HEK293T (cell line): ENCODE measurements at places on chromosomes 11 and 22.

DNA sequence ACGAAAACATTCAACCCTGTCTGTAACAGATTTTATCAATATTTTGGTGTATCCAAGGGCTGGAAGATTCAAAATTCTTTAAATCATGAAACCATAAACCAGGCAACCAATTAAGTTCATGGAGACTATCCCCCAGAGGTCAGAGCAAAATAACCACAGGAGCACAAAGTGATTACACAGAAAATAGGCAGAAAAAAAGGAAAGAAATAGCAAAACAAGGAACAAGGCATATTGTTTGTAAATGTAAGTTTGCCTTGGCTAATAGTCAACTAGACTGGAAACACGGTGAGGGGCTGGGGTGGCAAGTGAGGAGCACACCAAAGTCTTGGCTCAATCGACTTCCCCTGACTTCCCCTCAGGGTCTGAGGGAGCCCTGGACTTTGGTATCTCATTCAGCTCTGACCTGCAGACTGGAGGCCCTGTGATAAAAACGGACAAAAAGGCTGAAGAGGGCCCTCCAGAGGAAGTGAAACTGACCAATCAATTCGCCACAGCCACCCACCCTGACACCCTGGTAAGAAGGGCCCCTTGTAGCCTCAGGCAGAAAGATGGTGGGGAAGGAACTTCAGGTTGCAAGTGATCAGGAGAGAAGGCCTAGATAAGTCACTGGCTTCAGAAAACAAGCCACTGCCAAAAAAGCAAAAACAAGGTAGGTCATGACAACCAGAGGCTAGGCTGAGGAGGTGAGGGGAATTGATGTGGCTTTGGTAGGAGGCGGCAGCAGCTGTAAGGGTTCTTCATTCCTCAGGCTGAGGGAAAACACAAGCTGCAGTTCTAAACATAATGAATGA, 1.8 kb downstream of the SIK3 start:
- DNase-seq, result no peak

- DNase-seq, result no peak
Observed at GRCh38 chr22:20001082-20001638, 15.5 kb downstream of the ARVCF start.

DNA sequence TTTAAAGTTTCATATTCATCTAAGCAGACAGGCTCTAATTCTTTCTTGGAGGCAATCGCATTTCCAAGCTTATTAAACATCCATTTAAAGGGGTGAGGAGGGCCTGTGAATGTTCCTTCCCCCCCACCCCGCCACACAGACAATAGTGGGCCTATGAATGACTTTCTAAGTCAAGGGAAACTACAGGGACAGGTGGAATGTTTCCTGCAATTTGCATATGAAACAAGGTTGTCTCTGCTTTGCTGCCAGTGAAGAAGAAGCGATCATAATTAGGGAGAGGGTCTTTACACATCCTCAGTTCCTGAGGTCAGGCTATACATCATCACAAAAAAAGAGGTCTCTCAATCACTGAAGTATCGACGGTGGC, 127.9 kb upstream of the OPCML start:
- no peak for DNase-seq

- no peak for DNase-seq
Observed at GRCh38 chr11:35006389-35007128, 90.1 kb downstream of the PDHX start.

DNA sequence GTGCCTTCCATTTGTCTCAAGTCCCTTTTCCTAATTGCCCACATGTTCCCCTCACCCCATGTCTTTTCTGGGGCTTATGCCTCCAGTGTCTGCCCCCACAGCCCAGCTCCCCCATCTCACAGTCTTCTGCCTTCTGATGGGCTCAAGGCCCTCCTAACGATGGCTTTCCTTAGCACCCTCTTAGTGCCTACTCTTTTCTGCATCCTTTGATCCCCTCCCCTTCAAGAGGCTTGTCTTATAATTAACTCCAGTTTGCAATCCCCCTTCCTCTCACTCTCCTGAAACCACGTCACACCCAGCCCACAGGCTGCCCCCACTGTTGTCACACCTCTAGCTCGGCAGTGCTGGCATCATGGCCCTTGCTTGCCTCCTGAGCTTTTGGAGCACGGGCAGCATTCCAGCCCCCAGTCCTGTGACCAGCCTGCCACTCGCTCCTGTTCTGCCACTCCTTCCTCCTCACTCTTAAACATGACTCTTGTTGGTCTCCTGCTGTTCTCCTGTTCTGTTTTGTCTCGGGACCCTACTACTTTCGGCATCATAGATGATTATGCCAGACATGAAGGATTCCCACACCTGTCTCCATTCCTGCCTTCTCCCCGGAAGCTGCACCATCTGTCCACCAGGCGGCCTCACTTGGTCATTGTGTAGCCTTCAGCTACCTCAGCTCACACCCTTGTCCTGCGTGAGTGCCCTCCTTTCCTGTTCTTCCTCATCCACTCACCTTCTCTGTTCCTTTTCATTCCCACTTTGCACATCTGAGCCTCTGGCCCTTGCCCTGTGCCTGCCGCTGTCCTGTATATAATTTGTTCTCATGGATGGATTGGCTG, 26.1 kb downstream of the UBE2L3 start:
- peak; percentile 73 for DNase-seq

GRCh38 chr11:46100670-46101069, 20.6 kb downstream of the PHF21A start:
- DNase-seq, result no peak

GRCh38 chr22:24961217-24961844, 8.8 kb downstream of the KIAA1671 start:
- DNase-seq, result no peak

DNA sequence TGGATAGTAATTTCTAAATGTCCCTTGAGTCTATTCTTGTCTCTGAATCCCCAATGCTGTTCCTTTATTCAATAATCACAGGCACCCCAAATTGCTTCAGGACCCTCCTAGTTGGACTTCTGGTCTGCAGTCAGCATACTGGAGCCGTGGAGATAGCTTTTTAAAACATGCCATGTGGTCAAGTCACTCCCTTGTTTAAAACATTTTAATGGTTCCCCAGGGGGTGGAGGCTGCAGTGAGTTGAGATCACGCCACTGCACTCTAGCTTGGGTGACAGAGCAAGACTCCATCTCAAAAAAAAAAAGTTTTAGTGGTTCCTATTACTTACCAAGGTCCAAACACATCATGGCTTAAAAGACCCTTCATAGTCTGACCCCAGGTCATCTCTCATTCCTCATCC, 220.3 kb downstream of the ADAMTS15 start:
- DNase-seq, result no peak

- DNase-seq, result no peak
Observed at GRCh38 chr11:61840371-61840770, 12.3 kb downstream of the FADS2 start.

DNA sequence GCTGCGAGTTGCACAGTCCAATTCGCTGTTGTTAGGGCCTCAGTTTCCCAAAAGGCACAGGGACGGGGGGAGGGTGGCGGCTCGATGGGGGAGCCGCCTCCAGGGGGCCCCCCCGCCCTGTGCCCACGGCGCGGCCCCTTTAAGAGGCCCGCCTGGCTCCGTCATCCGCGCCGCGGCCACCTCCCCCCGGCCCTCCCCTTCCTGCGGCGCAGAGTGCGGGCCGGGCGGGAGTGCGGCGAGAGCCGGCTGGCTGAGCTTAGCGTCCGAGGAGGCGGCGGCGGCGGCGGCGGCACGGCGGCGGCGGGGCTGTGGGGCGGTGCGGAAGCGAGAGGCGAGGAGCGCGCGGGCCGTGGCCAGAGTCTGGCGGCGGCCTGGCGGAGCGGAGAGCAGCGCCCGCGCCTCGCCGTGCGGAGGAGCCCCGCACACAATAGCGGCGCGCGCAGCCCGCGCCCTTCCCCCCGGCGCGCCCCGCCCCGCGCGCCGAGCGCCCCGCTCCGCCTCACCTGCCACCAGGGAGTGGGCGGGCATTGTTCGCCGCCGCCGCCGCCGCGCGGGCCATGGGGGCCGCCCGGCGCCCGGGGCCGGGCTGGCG, at the start of gene BCR:
Gene BCR (plus strand): TSS at position 209 of the 592 bp plus-strand sequence. CDS start 452 bp downstream, outside the sequence.
- DNase-seq, result peak; percentile 87

GRCh38 chr11:64267207-64267945, 16.0 kb downstream of the PLCB3 start:
- DNase-seq, result no peak

- DNase-seq, result no peak
Observed at GRCh38 chr11:11211186-11211585, 141.9 kb downstream of the CSNK2A3 start.

GRCh38 chr11:76252631-76253070, 46.3 kb upstream of the WNT11 start:
- DNase-seq, result peak; percentile 20

DNA sequence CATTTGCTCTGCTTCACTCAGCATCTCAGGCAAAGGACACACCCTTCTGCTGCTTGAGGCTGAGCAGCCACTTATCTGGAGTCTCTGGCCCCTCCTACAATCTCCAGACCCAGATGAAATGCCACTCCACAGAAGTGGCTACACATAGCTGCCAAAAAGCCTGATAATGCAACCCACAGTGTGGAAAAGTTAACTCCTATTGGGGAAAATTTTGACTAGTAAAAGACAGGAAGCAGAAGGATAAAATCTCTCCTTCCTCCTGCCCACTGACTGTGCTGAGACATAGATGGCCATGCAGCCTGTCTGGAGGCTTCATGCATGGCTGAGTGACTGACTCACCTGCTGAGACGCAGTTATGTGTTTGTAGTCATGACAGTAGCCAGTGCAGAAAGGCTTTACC, 92.3 kb upstream of the TEAD1 start:
- DNase-seq, result no peak

GRCh38 chr11:89275966-89276365, 98.3 kb downstream of the TYR start:
- DNase-seq, result no peak

GRCh38 chr22:46122511-46122971, 27.8 kb upstream of the PPARA start:
- DNase-seq, result peak; percentile 87
